Right atrium auricular region (tissue), 2 donors: ENCODE measurements at places on chromosomes 6 and 20. TPM values are rescaled to one million over a fixed set of nuclear protein-coding genes. Genes with fewer than 3 reads are reported as not detected.

- H3K27me3 ChIP-seq, result no peaks in the 10 kb centered on the region
- H3K4me3 ChIP-seq, result no peak overlapping the region
- no peak for DNase-seq
- H3K27ac ChIP-seq, result no peak overlapping the region
Observed at GRCh38 chr20:46255440-46256104, 52.7 kb downstream of the CDH22 start.

The EPPIN gene
- total RNA-seq, result not detected

The NKX2-4 gene
- not detected for total RNA-seq

DNA sequence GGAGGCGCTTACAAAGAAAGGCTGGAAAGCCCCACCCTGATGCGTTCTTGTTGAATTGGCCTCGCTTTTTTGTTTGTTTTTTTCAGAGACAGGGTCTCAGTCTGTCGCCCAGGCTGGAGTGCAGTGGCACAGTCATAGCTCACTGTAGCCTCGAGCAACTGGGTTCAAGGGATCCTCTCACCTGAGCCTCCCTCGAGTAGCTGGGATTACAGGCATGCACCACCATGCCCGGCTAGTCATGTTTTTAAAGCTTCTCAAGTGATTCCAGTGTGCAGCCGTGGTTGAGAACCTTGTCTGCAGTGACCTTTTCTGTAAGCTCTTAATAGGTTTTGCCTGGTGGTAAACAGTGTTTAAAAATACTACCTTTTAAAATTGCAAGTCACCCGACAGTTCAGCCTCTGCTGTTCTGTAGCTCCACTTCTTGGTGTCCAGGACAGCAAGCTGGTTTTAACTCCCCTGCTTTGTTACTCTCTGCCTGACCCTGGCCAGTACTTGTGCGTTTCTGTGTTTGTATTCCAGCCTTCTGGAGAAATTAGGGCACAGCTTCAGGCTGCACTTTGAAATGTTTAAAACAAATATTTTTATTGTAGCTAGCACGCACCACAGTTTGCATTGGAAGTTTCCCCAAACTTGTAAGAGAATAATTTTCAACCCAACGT, 54.4 kb downstream of the KDM1B start:
- H3K4me3 ChIP-seq, result no peak overlapping the region
- no peaks in the 10 kb centered on the region for H3K36me3 ChIP-seq
- no peak for DNase-seq
- H3K4me1 ChIP-seq, result no peaks in the 10 kb centered on the region

The MTO1 gene
- total RNA-seq, result 16.1 TPM
